AG20443 (cell line): ENCODE measurements at places on chromosomes 5 and 9.
A peak's percentile ranks its signal among the peaks of the same experiment; 100 is the strongest.

DNA sequence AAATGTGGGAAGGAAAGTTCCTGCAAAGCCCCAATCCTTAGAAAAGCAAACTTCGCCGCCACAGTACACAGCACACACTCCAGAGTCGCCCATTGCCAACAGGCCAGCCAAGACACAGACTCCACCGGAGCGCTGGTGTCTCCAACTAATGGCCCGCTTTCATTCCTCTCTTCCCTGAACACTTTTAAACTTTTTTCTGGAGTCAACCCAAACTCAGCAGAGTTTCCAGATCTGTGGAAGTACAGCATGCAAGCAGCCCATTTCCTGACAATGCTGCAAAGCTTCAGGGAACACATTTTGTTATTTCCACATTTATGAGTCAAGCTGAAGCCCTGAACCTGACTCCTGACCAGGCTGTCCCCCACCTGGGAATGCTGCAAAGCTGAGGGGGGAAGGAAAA, 351.9 kb downstream of the NFIB start:
- DNase-seq, result no peak

DNA sequence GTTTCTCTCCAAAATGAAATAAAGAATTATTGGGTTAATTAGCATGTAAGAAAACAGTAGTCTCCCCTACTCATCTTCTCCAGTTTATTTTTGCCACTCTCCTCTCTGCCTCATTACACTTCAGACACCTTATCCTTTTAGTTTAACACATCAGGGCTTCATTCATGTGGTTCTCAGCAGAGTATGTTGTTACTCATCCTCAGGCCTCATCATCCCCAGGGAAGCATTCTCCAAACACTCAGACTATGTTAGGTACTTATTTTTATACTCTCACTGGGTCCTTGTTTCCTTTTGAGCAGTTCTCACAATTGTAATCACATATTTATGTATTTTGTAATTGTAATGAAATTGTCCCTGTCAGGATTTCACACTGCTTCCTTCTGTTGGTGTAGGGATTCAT, 470.5 kb downstream of the PDE4D start:
- DNase-seq, result no peak

GRCh38 chr5:148176480-148176879, 8.1 kb downstream of the SPINK14 start:
- no peak for DNase-seq

DNA sequence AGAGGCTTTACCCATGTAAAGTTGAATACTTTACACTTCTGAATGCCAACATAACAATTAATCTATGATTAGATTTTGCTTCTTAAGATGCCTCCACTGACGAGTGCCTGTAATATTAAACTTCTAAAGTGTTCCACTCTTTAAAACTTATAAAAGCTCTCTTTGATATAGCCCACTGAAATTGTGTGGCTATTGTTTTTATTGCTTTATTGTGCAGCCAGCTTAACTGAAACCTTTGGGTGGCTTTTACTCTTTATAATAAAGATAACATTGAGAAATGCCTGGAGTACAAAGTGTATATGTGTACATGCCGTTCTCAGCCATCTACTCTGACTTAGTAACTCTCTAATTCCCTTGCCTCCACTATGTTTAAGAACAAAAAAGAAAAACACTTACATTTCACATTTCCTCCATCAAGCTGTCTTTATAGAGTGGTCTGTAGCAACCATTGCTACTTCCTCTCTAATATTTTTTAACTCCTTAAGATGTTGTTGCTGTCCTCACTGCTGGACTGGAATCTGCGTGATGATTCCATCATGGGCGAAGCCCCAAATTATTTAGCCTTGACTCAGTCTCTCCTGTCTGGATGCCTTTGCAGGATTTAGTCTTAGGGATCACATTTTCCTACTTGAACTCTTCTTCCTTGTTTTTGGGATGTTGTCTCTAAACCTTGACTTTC, 9.1 kb downstream of the PIK3R1 start:
- peak; percentile 37 for DNase-seq

- DNase-seq, result peak; percentile 82
These were observed 15.1 kb downstream of the GPSM1 start for GRCh38 chr9:136342181-136343120.

DNA sequence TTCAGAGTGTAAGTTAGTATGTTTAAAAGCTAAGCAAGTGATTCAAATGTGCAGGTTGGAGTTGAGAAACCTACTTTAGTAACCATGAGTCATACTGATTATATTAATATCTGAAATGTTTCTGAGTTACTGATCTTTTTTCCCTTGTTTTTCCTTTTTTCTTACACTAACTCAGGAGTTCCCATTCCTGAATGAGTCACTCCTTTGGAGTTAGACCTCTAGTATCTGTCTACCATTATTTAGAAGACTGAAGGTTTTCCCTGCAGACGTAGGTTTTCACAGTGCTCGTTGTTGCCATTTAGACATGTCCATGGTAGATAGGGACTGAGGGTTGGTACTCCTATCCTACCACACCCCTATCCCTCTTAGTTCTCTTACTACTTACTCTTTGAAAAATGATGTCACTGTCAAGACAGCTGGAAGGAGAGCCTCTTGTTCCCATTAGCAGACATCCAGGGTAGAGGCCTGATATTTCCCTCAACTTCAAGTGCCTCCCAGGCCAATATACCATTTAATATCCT, 20.2 kb downstream of the OCLN start:
- peak; percentile 18 for DNase-seq

GRCh38 chr9:120609636-120610035, 29.7 kb upstream of the CDK5RAP2 start:
- no peak for DNase-seq

- DNase-seq, result no peak
These were observed 6.0 kb downstream of the SLC46A2 start for GRCh38 chr9:112884721-112885120.

- DNase-seq, result peak; percentile 27
These were observed 572 bp downstream of the ZDHHC21 start for GRCh38 chr9:14692470-14693250.

- DNase-seq, result no peak
These were observed 66.3 kb upstream of the NFIB start for GRCh38 chr9:14380061-14380836.

DNA sequence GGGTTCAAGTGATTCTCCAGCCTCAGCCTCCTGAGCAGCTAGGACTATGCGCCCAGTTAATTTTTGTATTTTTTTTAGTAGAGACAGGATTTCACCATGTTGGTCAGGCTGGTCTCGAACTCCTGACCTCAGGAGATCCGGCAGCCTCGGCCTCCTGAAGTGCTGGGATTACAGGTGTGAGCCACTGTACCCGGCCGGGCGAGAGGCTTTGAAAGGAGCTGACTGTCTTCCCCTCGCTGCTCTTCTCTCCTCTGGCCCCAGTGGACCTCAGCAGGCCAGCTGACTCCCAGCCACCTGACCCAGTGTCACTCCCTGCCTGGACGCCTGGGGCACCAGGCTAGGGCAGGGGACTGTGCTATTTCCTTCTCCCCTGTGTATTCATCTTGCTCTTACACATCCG, 89.5 kb upstream of the ANKRD55 start:
- no peak for DNase-seq

DNA sequence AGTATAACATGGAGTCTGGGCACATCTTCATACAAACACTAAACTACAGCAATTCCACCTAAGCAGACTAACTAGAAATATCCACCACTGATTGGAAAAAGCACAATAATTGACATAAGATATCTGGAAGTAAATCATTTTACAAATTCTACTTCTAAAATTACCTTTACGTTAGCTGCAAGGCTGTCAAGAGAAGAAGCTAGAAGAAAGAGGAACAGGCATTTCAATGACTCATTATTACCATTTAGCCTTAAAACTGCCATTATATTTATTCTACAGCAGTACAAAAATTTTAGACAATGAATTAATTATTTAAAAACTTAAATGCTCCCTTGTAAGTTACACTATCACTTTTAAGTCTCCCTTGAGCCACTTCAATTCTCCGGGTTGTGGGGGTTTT, 43.4 kb upstream of the PLPP6 start:
- no peak for DNase-seq
